ENCODE measurements at places on chromosomes 3 and 15.
A peak's percentile ranks its signal among the peaks of the same experiment; 100 is the strongest.

DNA sequence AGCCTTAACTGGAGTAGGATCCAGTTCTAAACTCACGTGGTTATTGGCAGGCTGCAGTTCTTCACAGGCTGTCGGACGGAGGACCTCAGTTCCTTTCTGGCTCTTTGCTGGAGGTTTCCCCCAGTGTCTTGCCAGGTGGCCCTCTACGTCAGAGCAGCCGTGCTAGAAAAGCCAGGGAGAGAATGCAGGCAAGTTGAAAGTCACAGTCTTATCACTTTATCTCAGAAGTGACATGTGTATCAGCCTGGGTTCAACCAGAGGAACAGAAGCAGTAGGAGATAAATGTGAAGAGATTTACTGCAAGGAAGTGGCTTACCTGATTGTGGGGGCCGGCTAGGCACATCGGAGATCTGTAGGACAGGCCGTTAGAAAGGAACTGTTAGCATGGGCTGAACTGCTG, 125.3 kb upstream of the BNIP2 start:
- DNase-seq = no peak

GRCh38 chr3:23800731-23801130, 5.0 kb upstream of the UBE2E1 start:
- DNase-seq = no peak

GRCh38 chr3:99321261-99321660, 317.1 kb upstream of the COL8A1 start:
- DNase-seq = no peak

- DNase-seq = peak; percentile 52
Measured at GRCh38 chr3:148901987-148902791, 37.1 kb downstream of the CPA3 start.

- no peak for DNase-seq
Measured at GRCh38 chr15:50390554-50391264, 33.5 kb upstream of the USP8 start.

- no peak for DNase-seq
Measured at GRCh38 chr3:194124193-194124592, 11.8 kb upstream of the HES1 start.

DNA sequence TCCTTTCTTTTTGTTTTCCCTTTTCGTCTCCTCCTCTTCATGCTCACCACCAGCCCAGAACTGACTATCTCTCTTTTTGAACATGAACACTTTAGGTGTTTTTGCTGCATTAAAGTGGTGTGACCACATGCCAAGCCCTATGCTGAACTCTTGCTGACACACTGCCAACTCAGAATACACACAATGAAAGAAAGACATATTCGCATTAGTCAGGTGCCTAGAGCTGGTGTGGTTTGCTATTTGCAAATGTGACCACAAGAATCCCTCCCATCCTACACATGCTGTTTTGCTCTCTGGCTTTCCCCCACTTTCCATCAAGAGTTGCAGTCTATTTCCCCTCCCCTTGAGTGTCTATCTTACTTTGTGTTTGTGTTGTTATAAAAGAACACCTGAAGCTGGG, 967.8 kb upstream of the CFAP20DC start:
- no peak for DNase-seq

- DNase-seq = no peak
Measured at GRCh38 chr15:38709196-38709595, 144.6 kb upstream of the RASGRP1 start.

DNA sequence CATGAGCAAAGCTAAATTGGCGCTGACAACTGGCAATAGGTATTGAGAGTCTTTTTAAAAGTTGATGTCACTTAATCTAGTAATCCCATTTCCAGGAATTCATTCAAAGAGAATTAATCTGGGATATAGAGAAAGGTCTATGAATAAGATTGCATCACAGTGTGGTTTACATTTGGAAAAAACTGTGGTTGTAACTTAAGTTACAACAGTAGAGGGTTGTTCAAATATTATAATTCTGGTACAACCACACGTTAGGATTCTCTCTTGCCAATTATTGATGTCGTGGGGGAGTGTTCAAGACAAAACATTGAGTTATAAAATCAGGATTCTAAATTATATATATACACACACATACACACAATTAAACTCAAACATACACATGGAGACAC, 79.8 kb downstream of the LIPC start:
- no peak for DNase-seq

DNA sequence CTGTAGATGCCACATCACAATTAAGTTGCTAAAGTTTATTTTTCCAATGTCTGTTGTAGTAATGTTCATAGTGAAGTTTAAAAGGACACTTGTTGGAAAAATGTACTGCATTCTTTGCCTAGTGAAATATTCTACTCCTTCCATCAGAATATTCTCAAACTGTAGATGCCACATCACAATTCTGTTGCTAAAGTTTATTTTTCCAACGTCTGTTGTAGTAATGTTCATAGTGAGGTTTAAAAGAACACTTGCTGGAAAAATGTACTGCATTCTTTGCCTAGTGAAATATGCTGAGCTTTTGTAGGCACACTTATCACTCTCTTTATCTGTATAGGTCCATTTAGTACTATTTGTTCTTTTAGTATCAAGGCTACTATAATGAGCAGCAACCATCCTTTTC, 836.1 kb downstream of the NAALADL2 start:
- DNase-seq = no peak

DNA sequence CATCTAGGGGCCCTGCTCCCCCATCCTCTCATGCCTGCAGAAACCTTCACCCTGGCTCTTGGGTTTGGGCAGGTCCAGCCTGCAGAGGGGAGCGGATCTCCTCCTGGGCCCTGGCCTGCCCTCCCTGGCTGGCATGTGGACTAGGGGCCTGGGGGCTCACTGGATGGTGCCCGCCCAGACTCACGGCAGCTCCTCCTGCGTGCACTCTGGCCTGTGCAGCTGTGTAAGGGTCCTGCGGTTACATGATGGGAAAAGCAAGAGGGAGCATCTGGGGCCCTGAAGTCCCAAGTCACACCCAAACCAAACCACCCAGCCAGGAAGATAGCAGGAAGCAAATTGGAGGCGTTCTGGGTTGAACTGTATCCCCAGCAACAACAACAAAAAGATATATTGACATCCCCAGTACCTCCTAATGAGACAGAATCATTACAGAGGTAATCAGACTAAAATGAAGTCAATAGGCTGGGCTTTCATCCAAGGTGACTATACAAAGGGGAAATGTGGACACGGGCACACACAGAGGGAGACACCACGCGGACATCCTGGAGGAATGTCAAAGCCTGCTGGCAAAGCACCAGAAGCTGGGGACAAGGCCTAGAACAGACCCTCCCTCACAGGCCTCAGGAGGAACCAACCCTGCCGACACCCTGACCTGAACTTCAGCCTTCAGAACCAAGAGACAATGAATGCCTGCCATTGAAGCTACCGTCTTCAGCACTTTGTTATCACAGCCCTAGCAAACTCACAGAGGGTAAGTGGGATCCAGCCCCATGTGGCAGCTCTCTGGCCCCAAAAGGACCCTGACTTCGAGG, 10.4 kb upstream of the CLK3 start:
- no peak for DNase-seq

DNA sequence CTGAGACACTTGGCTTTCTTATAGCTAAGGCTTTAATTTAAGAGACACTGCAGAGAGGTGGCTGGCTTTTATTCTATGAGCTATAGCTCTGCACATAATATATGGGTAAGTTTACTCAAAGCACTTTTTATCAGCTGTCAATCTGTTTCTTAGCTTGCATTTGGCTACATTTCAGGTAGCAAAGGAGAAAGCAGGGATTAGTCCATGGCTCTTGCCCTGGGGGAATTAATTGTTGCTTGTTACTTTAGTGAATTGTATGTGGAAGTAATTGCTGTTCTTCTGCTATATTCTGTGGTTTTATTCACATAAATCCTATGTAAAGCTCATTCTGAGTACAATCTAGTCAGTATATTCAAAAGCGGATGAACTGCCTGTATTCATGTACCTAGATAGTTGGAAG, 14.4 kb upstream of the CCDC39 start:
- no peak for DNase-seq

- DNase-seq = no peak
Measured at GRCh38 chr3:138443521-138444503, 9.4 kb downstream of the ESYT3 start.

- peak; percentile 34 for DNase-seq
Measured at GRCh38 chr15:68924866-68925560, 5.3 kb upstream of the SPESP1 start.

DNA sequence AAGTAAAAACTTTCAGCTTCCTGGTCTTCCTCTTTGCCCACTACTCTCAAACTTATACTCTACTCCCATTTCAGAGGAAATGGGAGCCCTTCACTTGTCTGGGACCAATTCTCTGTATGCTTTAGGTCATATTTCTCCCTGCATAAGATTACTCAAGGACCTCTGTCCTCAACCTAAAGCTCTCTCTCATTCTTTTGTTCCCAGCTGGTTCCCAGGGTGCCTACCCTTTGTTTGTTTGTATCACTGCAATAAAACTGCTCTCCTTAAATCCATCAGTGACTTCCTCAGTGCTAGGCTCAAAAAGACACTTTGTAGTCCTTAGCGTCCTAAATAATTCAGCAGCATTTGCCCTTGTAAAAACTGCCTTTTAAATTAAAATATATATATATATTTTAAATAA, 2.9 kb downstream of the NGRN start:
- no peak for DNase-seq

DNA sequence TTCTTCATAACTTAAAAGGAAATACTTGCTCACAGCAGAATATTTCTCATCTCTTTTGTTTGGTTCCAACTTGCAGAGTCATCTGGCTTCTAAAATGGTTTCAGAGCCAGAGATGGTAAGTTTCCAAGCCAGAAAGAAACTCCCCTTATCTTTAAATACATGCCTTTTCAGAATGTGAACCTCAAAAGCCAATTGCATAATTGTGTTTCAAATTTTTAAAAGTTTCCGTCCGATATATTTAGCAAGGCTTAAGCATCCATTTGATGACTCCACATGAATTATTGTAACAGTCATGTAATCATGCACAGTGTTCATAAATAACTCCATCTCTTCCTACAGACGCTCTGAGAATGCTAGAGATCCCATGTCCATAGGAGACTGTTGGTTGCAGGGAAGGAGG, 40.6 kb upstream of the C3orf80 start:
- no peak for DNase-seq

GRCh38 chr3:191070201-191070600, 128.8 kb upstream of the OSTN start:
- peak; percentile 72 for DNase-seq

DNA sequence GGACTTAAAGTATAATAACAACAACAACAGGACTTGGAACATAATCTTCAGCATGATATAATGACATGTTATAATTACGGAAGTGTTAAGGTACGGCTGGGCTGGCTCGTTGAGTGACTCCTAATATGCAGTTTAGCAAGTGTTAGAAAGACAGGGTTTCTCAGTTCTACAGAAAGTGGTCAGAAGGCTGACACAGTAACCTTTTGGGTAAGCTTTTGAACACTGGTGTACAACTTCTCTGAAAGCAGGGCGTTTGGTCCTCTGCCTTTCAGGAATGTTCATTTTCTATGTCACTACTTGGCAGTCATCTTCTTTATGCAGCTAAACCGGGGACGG, 133.3 kb upstream of the SLC2A2 start:
- DNase-seq = no peak

- no peak for DNase-seq
Measured at GRCh38 chr3:12662593-12663400, 1.1 kb downstream of the RAF1 start.

- DNase-seq = no peak
Measured at GRCh38 chr15:62886431-62887071, 156.0 kb upstream of the TPM1 start.

DNA sequence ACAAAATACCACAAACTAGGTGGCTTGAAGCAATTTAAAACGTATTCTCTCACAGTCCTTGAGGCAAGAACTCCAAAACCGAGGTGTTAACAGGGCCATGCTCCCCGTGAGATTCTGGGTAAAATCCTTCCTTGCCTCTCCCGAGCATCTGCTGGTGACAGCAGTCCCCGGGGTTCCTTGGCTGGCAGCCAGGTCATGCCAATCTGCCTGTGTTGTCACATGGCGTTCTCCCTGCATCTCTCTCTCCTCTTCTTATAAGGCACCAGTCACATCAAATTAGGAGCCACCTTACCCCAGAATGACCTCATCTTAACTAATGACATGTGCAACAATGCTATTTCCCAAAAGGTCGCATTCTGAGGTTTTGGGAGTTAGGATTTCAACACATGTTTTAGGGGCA, 26.3 kb upstream of the LRRN1 start:
- no peak for DNase-seq

DNA sequence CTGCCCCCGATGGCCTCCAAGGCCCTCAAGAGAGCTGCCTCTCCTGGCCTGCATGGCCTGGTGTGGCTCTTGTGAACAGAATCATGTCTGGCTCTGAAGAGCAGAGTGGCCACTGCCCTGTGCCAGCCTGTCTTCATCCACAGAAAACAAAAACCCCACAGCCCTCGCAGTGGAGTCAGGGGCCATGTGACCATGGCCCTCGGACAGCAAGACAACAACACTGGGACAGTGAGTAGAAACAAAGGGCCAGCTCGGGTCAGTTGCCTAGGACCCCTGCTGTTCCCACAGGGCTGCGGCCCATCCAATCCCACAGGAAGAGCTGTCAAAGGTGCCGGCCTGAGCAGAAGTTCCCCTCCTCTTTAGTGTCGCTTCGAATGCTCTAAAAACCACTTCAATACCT, 72.5 kb downstream of the UMPS start:
- no peak for DNase-seq

DNA sequence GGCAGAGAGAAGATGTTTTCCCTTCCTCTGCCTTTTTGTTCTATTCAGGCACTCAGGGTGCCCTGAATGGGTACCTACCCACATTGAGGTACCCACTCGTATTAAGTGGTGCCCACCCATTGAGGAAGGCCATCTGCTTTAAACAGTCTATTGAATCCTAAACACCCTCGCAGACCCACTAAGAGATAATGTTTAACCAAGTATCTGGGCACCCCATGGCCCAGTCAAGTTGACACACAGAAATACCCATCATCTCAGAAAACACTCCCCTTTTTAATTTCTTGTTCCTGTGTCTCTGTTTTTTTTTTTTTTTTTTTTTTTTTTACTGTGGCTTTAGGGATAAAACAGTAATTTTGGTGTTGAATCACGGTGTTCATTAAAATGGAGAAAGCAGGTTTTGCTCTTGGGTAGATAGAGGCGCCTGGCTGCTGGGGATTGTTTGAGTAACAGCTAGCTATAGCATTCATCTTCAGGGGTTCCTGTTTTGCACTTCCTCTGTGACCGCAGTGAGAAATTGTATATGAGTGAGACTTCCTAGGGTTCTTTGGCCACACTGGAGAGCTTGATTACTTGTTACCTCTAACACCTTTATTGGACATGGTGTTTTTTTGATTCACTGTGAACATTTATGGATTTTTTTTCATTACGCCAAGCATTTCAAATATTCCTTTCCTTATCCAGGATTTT, 259.1 kb downstream of the PTPRG start:
- no peak for DNase-seq

DNA sequence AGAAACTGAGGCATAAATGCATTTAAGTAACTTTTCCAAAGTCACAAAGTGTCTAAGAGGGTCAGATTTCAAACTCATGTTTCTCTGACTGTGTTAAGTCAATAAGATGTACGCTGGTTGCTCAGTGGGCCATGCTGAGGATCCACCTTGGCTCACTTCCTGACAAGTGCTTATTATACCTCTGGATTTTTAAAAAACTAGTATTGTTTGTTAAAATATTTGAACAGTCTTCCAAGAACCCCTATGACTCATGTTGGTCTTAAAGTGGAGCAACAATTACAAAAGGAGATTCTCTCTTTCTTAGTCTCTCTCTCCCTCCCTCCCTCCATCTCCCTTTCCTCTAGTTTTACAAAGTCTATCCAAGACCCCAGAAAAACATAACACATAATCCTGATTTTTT, 1050.2 kb downstream of the AGBL1 start:
- no peak for DNase-seq
